ENCODE measurements at places on chromosomes 12 and 14. TPM values are rescaled to one million over a fixed set of nuclear protein-coding genes. Genes with fewer than 3 reads are reported as not detected.

The ARHGEF25 gene
- 62.4 TPM for total RNA-seq

The ARF6 gene
- 33.7 TPM for total RNA-seq

The GPR65 gene
- total RNA-seq, result not detected

The GPN3 gene
- total RNA-seq, result 13.9 TPM

The RGS6 gene
- total RNA-seq, result 1.5 TPM

The APOF gene
- total RNA-seq, result not detected

The KRT2 gene
- not detected for total RNA-seq

The AQP6 gene
- total RNA-seq, result 0.16 TPM

The SYNDIG1L gene
- total RNA-seq, result 0.58 TPM

DNA sequence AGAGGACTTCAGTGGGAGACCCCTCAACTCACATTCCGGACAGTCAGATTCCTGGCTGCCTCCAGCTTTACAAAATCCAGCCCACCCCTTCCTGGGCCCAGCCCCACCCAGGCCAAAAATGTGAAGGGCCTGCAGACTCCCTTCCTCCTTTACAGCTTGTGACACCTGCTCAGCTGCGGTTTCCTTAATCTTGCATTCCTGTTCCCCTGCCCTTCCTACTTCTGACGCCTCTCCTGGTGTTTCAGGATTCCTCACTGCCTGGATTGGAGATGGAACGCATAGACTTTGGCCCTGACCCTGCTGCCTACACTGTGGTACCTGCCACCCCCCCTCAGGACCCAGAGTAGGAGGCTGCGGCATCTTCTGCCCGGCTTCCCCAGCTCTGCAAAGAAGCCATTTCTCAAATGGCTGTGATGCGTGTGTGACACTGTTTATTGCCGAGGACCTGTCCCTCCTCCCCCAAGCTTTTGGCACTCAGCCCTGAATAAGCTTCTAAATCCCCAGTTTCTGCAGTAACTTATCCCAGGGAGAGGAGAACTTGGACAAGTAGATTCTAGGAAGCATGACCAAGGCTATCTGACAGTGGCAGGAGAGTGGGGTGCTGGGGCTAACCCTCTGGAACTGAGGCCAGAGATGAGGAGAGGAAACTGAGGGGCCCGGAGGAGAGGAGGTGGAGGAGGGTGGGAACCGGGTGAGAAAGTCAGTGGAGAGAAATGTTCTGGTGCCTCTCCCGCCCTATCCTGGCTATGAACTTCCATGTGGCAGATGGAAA, 24.9 kb upstream of the BCDIN3D start:
- H3K36me3 ChIP-seq, result no peaks in the 10 kb centered on the region
- peak overlapping the region; percentile 3 for H3K4me3 ChIP-seq
- DNase-seq, result no peak
- H3K27ac ChIP-seq, result peak overlapping the region; percentile 83
- peaks cover 25% of the 10 kb centered on the region for H3K27me3 ChIP-seq

- DNase-seq, result no peak
- H3K27ac ChIP-seq, result no peak overlapping the region
- H3K36me3 ChIP-seq, result no peaks in the 10 kb centered on the region
- H3K4me1 ChIP-seq, result peaks cover 6% of the 10 kb centered on the region
Observed at GRCh38 chr12:85441741-85442140, 161.7 kb downstream of the ALX1 start.

DNA sequence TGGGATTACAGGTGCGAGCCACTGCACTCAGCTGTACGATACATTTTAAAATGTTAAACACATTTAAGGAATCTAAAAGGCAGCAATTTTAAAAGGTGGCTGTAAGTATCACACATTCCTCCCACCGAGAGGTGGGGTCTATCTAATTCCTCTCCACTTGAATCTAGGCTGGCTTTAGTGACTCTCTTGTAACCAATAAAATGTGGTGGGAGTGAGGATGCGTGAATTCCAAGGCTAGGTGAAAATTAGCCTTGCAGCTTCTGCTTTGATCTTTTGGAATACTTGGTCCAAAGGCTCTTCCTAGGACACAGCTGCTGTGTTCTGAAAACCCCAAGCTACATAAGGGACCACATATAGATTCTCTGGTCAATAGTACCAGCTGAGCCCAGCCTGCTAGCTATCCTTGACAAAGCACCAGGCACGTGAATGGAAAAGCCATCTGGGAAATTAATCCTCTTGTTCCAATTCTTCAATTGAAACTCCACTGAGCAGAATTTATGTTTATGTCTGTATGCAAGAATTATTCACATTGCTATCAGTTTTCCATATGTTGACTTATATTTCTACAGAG, 8.8 kb upstream of the GPRC5D start:
- H3K4me1 ChIP-seq, result no peaks in the 10 kb centered on the region
- no peak overlapping the region for H3K27ac ChIP-seq
- no peak overlapping the region for H3K4me3 ChIP-seq
- no peak for DNase-seq

DNA sequence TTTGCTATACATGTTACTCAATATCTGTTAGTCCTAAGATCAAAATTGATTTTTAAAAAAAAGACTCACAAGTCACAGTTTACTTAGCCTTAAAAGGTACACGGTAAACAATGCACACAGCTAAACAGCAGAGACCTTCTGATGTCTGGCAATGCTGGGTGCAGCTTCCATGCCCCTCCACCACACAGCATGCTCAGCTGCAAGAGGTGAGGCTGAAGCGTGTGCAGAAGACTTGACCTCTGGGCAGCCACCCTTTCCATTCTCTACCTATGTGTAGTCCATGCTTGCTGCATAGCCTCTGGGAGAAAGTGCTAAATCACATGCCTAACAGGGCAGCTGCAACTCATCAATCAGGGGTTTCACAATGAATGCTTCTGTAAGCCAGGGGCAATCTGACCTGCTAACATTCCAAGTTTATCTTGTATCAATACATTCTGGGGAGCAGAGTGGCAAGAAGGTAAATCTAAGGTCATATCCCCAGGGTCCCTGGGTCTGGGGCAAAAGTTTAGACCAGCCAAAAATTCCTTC, 44.5 kb upstream of the AMN1 start:
- no peaks in the 10 kb centered on the region for H3K27me3 ChIP-seq
- H3K4me1 ChIP-seq, result peaks cover 32% of the 10 kb centered on the region
- peak overlapping the region; percentile 93 for H3K27ac ChIP-seq
- no peak overlapping the region for H3K4me3 ChIP-seq
- no peak for DNase-seq
- H3K36me3 ChIP-seq, result peaks cover 8% of the 10 kb centered on the region

- no peak for DNase-seq
- H3K4me1 ChIP-seq, result no peaks in the 10 kb centered on the region
- H3K4me3 ChIP-seq, result no peak overlapping the region
- H3K27me3 ChIP-seq, result no peaks in the 10 kb centered on the region
- no peak overlapping the region for H3K27ac ChIP-seq
- no peaks in the 10 kb centered on the region for H3K36me3 ChIP-seq
Observed at GRCh38 chr12:8508910-8509841, 4.1 kb upstream of the CLEC4D start.

- H3K27ac ChIP-seq, result no peak overlapping the region
- DNase-seq, result no peak
- no peak overlapping the region for H3K4me3 ChIP-seq
- peaks cover 9% of the 10 kb centered on the region for H3K4me1 ChIP-seq
Observed at GRCh38 chr12:75042125-75042524, 167.5 kb downstream of the KCNC2 start.

DNA sequence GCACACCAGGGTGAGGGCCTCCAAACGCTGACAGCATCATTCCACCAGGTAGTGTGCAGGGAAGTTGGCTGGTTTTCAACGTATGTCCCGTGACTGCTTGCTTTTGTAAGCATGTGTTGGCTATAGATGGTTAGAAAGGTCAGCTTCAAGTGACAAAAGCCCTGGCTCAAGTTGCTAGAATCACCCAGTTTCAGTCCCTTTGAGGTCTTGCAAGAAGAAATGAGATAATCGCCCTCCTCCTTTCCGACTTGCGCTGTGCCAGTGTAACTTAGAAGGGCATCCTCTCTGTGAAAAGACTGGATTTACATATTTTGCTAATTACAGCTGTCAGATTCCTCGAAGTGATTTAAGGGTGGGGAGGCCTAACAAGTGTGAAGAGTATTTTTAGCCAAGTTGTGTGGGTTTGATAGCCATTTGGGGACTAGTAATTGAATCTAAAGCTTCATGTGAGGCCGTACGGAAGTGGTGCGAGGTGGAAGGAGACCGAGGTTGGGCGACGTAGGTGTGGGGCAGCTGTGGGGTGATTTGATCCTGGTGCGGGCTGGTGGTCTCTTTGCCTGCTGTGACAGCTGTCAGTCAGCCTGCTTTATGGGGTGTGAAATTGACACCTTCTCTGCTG, 94.7 kb downstream of the CHST11 start:
- no peaks in the 10 kb centered on the region for H3K27me3 ChIP-seq
- no peak overlapping the region for H3K4me3 ChIP-seq
- peaks cover 2% of the 10 kb centered on the region for H3K36me3 ChIP-seq
- peaks cover 6% of the 10 kb centered on the region for H3K4me1 ChIP-seq
- DNase-seq, result no peak

GRCh38 chr12:63963868-63964267, 119.4 kb downstream of the SRGAP1 start:
- peaks cover 2% of the 10 kb centered on the region for H3K4me1 ChIP-seq
- no peaks in the 10 kb centered on the region for H3K36me3 ChIP-seq
- no peak for DNase-seq
- H3K27me3 ChIP-seq, result no peaks in the 10 kb centered on the region
- no peak overlapping the region for H3K4me3 ChIP-seq

DNA sequence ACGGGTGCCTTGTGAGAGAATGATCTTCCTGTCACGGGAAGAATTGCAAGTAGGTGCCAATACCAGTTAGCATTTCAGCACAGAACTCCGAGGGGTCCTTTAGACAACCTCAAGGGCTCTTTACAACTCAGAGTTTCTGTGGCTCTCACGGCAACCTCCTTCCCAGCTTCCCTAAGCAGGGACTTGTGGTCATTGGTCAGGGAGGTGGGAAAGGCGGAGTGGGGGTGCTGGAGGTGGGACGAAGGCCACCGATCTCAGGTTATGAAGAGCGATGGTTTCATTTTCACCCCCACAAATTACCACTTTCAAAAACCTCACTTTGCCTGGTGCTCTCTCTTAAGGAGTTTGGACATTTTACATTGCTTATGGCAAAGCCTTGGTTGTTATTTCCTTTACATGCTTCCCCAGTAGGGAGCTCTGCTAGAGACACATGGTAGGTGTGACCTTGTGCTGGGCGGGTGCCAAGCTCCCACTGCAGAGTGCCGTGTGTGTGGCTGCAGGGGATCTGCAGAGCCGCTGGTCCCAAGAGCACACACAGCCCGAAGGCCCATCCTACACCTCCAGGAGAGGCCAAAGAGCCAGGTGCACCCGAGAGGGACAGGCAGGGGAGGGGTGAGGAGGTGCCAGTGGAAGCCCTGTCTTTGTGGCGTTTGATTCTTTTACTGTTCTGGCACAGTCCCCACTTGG, 21.4 kb downstream of the BCL2L14 start:
- H3K4me3 ChIP-seq, result no peak overlapping the region
- H3K27me3 ChIP-seq, result no peaks in the 10 kb centered on the region

GRCh38 chr14:70183991-70184390, 4.8 kb downstream of the SLC8A3 start:
- H3K27ac ChIP-seq, result no peak overlapping the region
- peaks cover 12% of the 10 kb centered on the region for H3K4me1 ChIP-seq

DNA sequence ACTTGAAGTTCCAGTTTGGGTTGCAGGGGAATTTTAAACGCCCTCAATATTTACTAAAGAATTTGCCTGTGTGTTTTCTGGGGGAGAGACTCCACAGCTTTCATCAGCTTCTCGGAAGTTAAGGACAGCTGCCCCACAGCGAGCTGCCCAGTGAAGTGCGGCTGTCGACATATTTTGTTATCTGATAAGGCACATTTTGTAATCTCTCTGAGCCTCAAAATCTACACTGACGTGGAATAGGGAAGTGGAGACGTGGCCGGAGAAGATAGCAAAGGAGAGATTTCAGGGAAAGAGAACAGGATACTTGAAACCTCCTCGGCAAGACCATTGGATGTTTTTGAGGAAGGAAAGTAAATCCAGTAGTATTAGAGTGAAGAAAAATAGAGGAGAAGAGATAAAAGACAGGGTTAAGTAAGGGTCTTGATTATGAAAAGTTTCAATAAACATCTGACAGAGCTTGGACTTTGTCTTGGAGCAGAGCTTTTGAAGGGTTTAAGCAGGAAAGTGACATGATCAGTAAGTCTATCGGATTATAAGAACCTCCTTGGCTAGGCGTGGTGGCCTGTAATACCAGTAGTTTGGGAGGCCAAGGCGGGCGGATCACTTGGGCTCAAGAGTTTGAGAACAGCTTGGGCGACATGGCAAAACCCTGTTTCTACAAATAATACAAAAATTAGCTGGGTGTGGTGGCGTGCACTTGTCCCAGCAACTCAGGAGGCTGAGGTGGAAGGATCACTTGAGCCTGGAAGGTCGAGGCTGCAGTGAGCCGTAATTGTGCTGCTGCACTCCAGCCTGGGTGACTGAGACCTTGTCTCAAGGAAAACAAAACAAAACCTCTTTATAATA, 1.1 kb downstream of the POLR3B start:
- no peaks in the 10 kb centered on the region for H3K36me3 ChIP-seq
- peak overlapping the region; percentile 97 for H3K27ac ChIP-seq
- peaks cover 14% of the 10 kb centered on the region for H3K4me1 ChIP-seq
- no peak for DNase-seq

GRCh38 chr12:43636725-43637463, 84.9 kb upstream of the ADAMTS20 start:
- peak overlapping the region; percentile 41 for H3K27ac ChIP-seq
- no peak for DNase-seq
- no peak overlapping the region for H3K4me3 ChIP-seq
- H3K27me3 ChIP-seq, result no peaks in the 10 kb centered on the region

DNA sequence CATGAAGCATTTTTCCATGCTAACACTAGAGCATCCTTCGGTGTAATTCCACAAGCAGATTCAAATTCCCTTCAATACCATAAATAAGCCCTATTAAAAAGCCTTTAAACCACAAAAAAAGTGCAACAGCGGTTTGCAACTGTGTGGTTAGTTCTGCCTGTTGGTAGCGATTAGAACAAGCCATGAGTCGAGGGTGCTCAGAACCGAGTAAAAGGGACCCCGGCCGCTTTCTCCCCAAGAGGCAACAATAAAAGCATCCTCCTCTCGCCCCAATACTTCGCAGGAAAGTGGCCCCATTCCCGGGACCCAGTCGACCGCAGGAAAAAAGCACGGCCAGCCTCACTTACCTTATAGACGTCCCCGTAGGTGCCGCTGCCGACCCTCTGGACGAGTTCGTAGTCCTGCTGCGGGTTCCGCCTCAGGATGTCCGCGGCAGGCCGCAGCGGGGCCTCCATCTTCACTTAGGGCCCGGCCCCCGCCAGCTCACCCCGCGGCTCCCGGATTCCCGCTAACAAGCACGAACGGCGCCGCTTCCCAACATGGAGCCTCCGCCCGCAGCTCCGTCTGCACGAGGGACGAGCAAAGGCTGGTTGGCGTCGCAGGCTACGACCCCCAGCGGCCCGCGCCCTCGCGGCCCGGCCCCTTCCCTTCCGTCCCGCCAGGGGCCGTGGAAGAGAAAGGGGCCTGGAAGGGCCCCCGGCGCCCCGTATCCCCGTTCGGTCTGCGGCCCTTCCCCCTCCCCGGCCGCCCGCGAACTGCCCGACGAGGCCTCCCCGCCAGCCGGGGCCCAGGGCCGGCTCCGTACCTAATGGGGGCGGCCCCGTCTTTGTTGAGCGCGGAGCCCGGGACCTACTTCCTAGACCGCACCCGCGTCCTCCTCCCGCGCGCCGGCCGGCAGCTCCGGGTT, 521 bp downstream of the MAP4K5 start:
- peaks cover 37% of the 10 kb centered on the region for H3K4me1 ChIP-seq
- peak overlapping the region; percentile 97 for H3K27ac ChIP-seq
- H3K4me3 ChIP-seq, result peak overlapping the region; percentile 91
- peaks cover 2% of the 10 kb centered on the region for H3K27me3 ChIP-seq

GRCh38 chr12:78880078-78880477, 15.5 kb downstream of the SYT1 start:
- H3K4me3 ChIP-seq, result no peak overlapping the region
- no peak overlapping the region for H3K27ac ChIP-seq
- no peak for DNase-seq
- H3K4me1 ChIP-seq, result peaks cover 2% of the 10 kb centered on the region

Data from mesothelial cell of epicardium (in vitro differentiated cells).